Kidney capillary endothelial cell (primary cell): ENCODE measurements at places on chromosomes 4 and X.

- DNase-seq, result peak; percentile 26
Measured at GRCh38 chr4:26864899-26865298, 4.3 kb downstream of the STIM2 start.

- no peak for DNase-seq
Measured at GRCh38 chr4:930028-930551, 2.0 kb downstream of the GAK start.

- DNase-seq, result no peak
Measured at GRCh38 chr4:140156529-140157171, 2.7 kb upstream of the MAML3 start.

DNA sequence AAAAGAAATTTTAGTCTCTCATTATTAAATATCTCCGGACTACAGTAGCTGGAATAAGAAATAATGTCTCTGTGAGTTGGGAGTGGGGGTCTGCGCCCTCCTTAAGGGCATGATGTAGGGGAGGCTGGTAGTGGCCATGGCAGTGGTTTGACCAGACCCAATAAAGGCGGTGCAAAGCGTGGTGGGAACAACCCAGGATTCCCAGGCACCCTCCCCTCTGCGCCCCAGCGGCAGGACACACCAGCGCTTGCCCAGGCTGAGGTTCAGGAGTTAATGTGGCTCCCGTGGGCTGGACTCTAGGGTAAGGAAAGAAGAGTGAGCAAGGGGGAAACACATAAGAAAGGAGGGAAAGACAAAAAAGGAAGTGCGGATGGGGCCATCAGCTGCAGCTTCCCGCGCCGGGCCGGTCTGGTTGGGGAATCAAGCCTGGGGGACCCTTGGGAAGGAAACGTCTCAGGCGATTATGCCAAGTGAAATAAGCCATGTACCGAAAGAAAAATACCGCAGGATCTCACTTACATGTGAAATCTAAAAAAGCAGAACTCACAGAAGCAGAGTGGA lies 157.5 kb upstream of the SMIM31 start:
- no peak for DNase-seq

- no peak for DNase-seq
Measured at GRCh38 chr4:36961420-36961819, 283.1 kb upstream of the NWD2 start.

DNA sequence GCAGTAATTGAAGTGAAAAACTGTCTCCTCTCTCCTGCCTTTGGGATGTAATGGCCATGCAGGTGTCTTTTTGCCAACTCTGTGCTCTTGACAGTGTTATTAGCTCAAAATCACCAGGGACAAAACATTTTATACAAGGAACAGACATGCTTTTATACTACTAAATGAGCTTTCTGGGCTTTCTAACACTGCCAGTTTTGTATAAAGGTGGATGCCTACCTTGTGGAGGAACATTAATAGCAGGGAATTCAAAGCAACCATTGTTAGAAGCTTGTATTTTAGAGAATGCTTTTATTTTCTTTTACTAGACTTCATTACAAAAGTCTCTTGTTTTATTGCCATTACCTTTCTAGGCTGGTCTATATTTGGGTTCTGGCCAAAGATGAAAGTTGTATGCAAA lies 54.7 kb upstream of the ARSJ start:
- DNase-seq, result no peak

DNA sequence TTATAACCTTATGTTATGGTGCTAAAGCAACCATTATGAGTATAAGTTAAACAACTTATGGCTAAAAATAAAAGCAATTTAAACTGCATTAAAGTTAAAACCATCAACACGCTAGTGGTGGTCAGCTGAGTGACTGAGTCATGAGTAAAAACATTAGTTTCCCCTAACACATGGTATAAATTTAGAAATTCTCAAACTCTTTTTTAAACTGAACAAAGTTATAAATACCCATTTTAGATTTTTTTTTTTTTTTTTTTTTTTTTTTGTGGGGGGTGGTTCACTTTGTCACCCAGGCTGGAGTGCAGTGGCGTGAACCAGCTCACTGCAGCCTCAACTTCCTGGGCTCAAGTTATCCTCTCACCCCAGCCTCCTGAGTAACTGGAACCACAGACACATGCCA lies 5.4 kb upstream of the BBS7 start:
- DNase-seq, result no peak

GRCh38 chr4:9608300-9608699 lies 164.1 kb downstream of the DEFB131A start:
- DNase-seq, result no peak

DNA sequence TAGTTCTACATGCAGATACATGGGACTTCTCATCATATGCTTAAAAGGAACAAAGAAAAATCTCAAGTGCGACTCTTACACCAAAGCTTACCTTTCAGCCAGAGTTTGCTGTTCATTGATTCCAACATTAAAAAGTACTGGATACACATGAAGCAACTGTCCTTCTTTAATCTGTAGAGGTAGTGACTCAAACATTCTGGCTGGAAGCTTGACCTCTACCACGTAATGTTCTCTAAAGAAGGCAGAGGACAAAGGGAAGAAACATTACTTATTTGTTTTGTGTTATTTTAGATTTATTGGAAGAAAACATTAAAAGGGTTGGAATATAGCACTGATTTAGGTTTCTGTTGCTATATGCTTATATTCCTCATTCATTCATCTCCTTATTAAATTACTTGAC lies 476.1 kb downstream of the IL15 start:
- DNase-seq, result no peak

GRCh38 chr4:2931512-2932301 lies 31.5 kb downstream of the NOP14 start:
- DNase-seq, result peak; percentile 74

GRCh38 chr4:81218206-81218605 lies 3.2 kb upstream of the PRKG2 start:
- no peak for DNase-seq

GRCh38 chrX:85243155-85243554 lies 424 bp downstream of the SATL1 start:
- DNase-seq, result no peak

- DNase-seq, result no peak
Measured at GRCh38 chr4:96841801-96842200, 1001.9 kb downstream of the PDHA2 start.

DNA sequence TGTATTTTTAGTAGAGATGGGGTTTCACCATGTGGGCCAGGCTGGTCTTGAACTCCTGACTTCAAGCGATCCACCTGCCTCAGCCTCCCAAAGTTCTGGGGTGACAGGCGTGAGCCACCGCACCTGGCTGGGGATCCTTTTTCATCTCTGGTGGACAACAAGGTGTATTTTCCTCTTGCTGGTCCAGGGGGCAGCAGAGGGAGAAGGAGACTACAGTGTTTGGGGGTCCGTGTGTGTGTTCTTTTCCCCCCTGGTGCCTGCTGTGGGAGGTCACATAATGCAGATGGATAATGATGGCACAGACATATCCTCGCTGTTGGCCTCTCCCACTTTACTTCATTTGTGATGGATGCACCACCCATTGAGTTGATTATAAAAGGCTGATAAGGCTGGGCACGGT lies 39.0 kb upstream of the CD99 start:
- no peak for DNase-seq

- DNase-seq, result no peak
Measured at GRCh38 chrX:153939573-153939972, 4.7 kb upstream of the NAA10 start.

- no peak for DNase-seq
Measured at GRCh38 chrX:5857232-5857631, 371.4 kb downstream of the NLGN4X start.

- DNase-seq, result no peak
Measured at GRCh38 chr4:26051240-26051639, 137.2 kb downstream of the SMIM20 start.

- no peak for DNase-seq
Measured at GRCh38 chr4:102574317-102574716, 73.2 kb downstream of the NFKB1 start.

DNA sequence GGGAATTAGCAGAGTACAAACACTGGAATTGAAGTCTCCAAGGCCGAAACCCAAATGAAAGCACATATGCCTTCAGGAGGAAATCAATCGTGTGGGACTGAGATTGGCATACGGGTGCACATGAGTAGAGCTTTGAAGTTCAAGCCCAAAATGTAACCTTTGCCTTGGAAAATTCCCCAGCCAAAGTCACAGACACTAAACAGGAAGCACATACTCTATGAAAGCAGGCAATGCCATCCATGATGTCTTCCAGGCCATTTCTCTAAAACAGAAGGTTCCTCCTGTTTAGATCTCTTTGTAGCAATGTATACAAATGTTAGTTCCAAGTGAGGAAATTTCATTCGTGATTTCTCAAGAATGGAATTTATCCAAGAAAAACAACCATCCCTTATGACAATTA lies 162.5 kb downstream of the COL4A6 start:
- no peak for DNase-seq

DNA sequence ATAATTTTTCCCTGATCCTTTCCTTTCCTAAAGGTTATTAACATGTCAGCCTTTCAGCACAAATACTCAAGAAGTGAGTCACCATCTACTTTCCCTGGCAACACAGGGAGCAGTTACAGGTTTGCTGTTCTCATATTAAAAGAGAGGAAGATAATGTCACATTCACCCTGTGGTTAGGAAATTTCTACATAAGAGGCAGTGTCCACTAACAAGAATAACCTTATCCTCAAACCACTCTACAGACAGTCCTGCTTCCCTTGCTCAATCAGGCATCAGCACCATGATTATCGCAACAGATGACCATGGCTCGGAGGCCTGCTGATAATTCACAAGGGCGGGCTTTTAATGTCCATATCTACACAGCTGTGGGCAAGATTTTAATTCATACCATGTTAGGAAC lies 30.9 kb downstream of the RNF150 start:
- DNase-seq, result no peak

DNA sequence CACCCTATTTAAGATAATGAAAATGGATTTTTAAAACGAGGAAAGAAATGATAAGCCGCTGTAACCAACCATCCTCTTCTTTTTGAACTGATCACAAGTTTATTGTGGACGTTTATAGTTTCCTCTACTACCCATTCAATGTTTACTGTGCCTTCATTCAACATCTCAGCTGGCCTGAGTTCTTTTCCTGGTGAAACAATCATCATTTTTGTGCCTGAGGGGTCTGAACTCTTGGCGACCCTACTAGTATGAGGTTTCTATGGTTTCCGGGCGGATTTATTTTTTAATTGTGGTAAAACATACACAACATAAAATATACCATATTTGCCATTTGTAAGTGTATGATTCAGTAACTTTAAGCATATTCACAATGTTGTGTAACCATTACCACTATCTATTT lies 100.7 kb downstream of the SPRY1 start:
- DNase-seq, result no peak

- DNase-seq, result no peak
Measured at GRCh38 chr4:81495345-81495744, 23.6 kb upstream of the RASGEF1B start.

- no peak for DNase-seq
Measured at GRCh38 chrX:74514384-74514783, 93.1 kb downstream of the SLC16A2 start.

DNA sequence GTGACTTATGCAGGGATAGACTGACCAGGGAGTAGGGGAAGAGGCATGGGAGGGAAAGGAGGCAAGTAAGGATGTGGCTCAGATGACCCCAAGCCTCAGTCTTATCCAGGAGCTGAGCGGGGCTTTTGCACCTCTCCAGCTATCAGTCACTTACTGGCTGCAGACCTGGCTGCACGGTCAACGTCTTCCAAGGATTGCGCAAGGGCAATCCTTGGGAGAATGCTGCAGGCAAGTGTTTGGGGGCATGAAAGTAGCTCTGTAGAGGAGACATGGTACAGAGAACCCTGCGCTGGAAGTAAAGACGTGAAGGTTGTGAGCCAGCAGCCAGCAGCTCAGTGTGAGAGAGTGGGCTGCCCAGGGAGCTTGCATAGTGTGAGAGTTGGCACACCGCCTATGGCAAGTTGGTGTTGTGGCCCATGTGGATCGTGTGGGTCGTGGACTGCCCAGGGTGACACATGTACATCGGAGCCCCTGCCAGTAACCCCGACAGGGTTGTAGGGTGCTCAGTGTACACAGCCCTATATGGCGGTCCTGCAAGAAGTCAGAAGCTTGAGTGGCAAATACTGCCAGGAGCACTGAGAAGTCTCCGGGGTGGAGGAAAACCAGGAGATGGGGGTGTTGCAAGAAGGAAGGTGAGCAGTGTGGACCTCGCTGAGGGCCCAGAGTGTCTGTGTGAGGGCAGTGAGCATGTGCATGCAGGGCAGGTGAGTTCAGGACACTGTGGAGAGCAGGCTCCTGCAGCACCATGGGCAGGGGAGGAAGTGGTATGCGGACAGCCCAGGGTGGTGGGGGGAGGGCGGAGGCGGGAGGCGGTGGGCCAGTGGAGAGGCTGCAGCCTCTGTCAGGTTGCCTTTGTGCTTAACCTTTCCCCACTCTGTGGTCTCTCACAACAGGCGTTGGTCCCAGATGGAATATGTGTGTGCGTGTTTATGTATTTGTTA lies 50.9 kb downstream of the KIT start:
- DNase-seq, result no peak

GRCh38 chr4:40331101-40331745 lies 3.9 kb upstream of the CHRNA9 start:
- no peak for DNase-seq

DNA sequence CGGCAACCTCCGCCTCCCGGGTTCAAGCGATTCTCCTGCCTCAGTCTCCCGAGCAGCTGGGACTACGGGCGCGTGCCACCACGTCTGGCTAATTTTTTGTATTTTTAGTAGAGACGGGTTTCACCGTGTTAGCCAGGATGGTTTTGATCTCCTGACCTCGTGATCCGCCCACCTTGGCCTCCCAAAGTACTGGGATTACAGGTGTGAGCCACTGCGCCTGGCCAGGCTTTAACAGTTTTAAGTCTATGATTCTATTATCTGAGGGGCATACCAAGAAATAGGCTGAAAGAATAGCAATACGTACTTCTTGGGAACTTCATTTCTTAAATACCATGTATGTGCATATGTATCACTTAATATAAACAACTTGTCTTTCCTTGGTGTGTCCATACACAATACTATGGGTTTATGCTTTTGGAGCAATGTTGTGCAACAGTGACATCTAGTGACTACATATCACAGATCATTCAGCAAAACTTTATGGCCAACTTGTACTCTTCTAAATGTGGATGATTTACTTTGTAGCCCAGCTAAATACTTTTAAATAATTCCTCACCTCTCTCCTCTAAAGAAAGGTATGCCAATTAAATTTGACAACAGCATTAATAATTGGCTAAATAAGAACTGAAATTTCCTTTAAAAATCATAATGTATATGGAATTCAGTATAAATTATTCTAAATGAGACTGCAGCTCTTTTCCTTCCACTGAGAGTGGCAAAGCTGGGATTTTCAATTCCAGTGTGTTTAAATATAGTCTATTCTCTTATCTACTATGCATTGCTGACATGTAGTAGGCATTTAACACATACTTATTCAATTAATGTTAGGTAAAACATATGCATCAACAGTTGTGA lies 10.4 kb downstream of the SLC9B1 start:
- peak; percentile 75 for DNase-seq
